ENCODE measurements at places on chromosomes 3 and 15.

- no peak for DNase-seq
These were observed 52.7 kb downstream of the CLDN18 start for GRCh38 chr3:138062626-138063025.

- no peak for DNase-seq
These were observed 57.9 kb upstream of the SEC22A start for GRCh38 chr3:123143669-123144411.

GRCh38 chr15:69072906-69073305 is 58.4 kb downstream of the NOX5 start:
- no peak for DNase-seq

DNA sequence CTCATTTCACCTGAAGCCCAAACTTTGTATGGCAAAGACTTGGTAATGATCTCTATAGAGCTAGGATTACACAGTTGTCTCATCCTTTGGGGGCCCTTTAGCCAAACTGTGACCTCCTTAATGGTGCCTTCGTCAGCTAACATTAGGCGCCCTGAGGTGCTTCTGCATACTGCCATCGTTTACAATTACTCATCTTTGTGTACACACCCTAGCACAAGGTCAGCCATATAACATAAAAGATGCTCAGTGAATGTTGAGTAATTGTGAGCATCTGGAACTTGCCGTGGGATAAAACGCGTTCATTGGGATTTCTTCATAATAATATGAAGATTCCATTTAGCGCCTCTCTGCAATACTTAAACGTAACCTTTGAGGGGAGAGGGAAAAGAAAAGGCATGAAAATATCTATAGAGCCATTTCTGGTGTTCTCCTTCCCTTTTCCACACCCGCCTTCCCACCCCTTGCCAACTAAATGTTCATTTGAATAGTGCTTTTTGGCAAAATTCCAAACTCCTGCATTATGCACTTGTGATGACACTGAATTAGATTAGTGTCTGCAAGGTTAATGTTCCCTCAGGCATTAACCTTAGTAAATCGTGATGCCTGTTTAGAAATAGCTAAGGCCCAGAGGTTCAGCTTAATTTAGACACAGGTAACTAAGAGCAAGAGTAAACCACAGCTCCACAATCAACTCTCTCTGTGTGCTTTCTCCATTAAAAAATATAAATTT is 990 bp upstream of the ZNF148 start:
- DNase-seq: peak; percentile 52

- DNase-seq: no peak
These were observed 524.5 kb upstream of the TGFBR2 start for GRCh38 chr3:30081904-30082303.

GRCh38 chr3:65902304-65902793 is 136.4 kb downstream of the MAGI1 start:
- DNase-seq: no peak
